ENCODE measurements at places on chromosomes 4 and X.

- DNase-seq = no peak
Measured at GRCh38 chr4:11628093-11628725, 199.5 kb upstream of the HS3ST1 start.

- no peak for DNase-seq
Measured at GRCh38 chrX:23662187-23662586, 5.1 kb upstream of the PRDX4 start.

GRCh38 chr4:115145393-115146160 is 32.2 kb upstream of the NDST4 start:
- DNase-seq = peak; percentile 93

GRCh38 chr4:6250235-6250983 is 19.2 kb upstream of the WFS1 start:
- no peak for DNase-seq

DNA sequence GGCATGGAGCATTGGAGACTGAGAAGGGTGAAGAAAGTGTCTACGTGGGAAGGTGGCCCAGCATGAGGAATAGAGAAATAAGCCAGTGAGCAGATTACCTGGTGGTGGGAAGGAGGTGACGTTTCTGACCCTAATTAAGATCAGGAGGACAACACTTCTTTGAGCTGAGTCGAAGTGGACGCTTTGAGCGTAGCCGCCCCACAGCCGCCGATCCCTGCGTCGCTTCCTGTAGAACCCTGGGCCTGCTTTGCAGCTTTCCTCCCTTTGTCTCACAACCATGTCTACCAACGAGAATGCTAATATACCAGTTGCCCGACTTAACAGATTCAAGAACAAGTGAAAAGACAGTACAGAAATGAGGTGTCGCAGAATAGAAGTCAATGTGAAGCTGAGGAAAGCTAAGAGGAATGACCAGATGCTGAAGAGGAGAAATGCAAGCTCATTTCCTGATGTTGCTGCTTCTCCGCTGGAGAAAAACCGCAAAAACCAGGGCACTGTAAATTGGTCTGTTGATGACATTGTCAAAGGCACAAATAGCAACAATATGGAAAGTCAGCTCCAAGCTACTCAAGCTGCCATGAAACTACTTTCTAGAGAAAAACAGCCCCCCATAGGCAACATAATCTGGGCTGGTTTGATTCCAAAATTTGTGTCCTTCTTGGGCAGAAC is 6.4 kb upstream of the ANTXR2 start:
- no peak for DNase-seq
